GM19239 (cell line): ENCODE measurements at places on chromosomes 3 and 15.

GRCh38 chr3:41320953-41321641 lies 121.8 kb downstream of the CTNNB1 start:
- no peak for DNase-seq

DNA sequence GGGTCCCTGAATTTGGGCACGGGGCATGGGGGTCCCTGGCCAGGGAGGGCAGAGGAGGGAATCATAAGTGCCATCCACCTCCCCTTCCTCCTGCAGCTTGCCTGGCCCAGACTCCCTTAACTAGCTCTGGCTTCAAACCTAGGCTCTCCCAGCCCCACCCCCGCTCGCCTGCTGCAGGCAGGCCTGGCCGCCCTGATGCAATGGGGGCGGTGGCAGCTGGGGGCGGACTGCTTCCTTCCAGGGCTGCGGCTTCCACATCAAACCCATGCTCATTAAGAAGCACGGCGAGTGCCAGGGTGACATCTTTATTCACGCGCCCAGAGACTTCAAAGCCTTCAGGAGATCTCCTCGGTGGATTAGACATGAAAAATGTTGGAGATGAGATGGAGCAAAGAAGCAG lies 123.1 kb downstream of the TPRA1 start:
- no peak for DNase-seq

DNA sequence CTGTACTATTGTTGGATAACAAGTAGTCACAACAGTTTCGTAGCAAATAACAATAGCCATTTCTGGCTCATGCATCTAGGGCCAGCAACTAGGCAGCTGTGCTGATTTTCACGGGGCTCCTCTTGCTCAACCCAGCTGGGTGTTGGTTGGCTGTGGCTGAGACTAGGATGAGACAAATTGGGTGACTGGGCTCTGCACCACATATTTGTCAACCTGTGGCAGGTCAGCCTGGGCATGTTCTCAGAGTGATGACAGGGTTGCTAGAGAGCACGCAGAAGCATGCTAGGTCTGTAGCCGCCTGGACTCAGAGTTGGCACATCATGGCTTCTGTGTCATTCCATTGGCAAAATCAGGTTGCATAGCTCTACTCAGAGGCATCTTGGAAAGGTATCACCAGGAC lies 175.9 kb downstream of the OTOL1 start:
- no peak for DNase-seq

GRCh38 chr3:180048103-180048502 lies 11.4 kb upstream of the PEX5L start:
- peak; percentile 6 for DNase-seq

- no peak for DNase-seq
Observed at GRCh38 chr3:138394686-138395085, 39.7 kb upstream of the ESYT3 start.

- DNase-seq = no peak
Observed at GRCh38 chr3:46471371-46471914, 6.7 kb upstream of the LTF start.

GRCh38 chr15:69862540-69862939 lies 235.2 kb downstream of the TLE3 start:
- no peak for DNase-seq

DNA sequence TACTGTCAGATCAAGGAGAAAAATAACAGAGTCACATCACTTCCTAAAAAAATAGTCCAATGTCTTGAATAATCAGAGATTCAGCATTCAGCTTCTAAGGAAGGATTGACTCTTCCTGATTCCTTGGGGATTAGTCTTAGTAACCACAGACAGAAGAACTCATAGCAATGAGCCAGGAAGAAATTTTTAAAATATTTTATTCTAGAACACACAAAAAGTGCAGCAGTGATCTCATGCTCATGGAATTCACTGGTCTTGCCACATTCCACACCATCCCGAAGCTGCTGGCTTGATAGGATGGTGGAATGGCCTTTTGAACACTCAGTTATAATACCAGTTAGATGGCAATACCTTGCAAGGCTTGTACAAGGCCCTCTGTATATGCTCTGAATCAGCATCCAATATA lies 43.0 kb upstream of the ABI3BP start:
- no peak for DNase-seq

GRCh38 chr3:63523100-63523499 lies 129.4 kb upstream of the SNTN start:
- DNase-seq = no peak

DNA sequence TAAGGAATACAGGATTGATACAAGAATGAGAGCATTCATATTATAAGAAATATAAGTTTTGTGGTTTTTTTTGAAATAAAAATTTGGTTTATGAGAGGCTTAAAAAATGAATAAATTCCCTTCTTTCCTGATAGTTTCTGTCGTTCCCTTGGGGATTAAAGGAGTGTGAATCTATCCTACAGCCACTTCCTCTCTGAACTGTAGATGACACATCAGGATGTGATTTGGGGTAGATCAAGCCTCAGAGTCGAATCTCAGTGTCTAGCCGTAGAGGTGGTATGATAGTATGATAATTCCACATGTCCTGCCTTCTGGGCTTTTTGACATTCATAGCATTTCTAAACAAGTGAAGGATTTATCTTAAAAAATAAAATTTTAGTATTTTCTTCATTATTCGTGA lies 343.1 kb downstream of the LPP start:
- DNase-seq = no peak
